ENCODE measurements at places on chromosomes 4 and X. TPM values are rescaled to one million over a fixed set of nuclear protein-coding genes. Genes with fewer than 3 reads are reported as not detected.

DNA sequence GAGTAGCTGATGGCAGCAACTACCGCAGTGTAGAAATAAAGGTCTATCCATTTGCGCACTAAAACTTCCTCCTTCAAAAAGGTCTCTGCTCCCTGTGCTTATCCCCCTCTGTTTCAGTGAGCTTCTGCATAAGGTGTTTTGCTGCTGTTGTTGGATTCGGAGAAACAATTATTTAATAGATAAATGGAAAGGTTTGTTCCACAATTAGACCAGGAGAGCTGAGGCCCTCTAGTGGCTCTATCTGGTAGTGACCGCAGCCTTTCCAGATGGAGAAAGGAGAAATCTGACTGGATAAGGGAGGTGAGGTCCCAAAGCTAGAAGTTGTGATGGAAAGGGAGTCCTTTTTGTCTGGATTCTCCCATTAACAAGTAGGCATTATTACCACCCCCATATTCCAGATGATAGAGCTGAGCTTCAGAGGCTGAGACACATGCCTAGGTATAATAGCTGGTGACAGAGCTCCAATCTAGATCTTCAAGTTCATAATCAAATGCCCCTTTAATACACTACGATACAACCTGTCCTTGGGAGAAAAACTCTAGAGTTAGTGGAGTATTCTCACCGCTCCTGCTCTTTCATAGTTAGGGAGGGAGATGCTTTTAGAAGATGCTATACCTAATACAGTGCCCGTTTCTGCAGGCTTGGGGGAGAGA is 5.1 kb upstream of the GABRQ start:
- no peaks in the 10 kb centered on the region for H3K4me1 ChIP-seq
- H3K36me3 ChIP-seq = no peaks in the 10 kb centered on the region
- peaks cover 14% of the 10 kb centered on the region for H3K27me3 ChIP-seq
- no peak overlapping the region for H3K27ac ChIP-seq

- no peak overlapping the region for H3K4me3 ChIP-seq
- no peaks in the 10 kb centered on the region for H3K27me3 ChIP-seq
- no peak overlapping the region for H3K27ac ChIP-seq
- peaks cover 30% of the 10 kb centered on the region for H3K4me1 ChIP-seq
Observed at GRCh38 chr4:10590896-10591295, 93.7 kb downstream of the CLNK start.

- no peak overlapping the region for H3K27ac ChIP-seq
- peaks cover 64% of the 10 kb centered on the region for H3K36me3 ChIP-seq
- H3K27me3 ChIP-seq = no peaks in the 10 kb centered on the region
- DNase-seq = no peak
Observed at GRCh38 chr4:2902126-2902525, 58.5 kb downstream of the ADD1 start.

DNA sequence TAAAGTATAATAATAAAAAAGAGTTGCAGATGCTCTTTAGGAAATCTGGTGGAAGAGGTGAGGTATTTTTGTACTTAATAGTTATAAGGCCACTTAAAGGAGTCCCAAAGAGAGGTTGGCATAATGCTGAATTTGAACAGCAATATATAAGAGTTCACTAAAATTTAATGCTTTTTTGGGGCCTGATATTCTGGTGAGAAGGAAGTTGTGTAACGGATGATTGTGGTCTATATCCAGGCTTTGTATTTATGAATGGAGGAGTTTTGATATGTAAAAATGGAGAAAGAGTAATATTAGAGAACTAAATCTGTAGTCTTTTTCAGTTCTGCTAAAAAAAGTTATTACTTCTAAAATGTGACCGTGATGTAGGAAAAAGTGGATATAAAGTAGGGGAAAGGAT is 20.4 kb downstream of the BMP2K start:
- H3K27ac ChIP-seq = no peak overlapping the region
- no peak overlapping the region for H3K4me3 ChIP-seq
- no peak for DNase-seq
- H3K36me3 ChIP-seq = peaks cover 8% of the 10 kb centered on the region

Gene PNMA6A
- total RNA-seq = 0.10 TPM

Gene MAGEA8
- not detected for total RNA-seq

Gene PWWP3B
- total RNA-seq = not detected
